GM23338 (cell line): ENCODE measurements at places on chromosomes 7 and 10.

DNA sequence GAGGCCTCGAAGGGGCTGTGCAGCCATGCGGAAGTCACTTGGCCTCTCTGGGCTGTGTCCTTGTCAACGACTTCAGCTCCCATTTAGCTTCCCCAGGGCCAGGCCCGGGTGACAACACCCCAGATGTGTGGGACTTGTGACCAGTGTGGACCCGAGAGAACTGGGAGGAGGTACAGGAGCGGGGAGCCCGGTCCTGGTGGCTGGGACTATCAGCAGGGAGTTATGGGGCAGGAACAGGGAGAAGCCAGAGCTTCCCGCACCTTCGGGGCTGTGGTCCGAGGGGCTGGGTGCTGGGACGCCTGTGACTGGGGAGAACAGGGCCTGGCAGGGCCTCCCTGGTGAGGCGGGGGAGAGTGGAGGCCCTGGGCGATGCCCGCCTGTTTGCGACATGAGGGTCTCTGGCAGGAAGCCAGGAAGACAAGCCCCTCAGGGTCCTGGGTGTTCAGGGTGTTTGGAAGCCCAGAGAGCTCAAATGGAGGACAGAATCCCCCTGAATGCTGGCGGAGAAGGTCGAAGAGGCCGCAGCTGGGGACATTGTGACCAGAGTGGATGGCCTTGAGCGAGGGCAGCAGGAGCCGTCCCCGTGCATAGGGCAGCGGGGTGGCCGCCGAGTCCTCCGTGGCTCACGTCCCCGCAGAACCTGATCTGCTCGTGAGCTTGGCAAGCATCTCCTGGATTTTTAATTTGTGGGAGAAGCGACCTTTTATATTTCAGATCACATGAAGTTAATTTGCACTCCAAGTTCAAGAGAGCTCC lies 30.0 kb upstream of the PSMG3 start:
- DNase-seq = no peak

DNA sequence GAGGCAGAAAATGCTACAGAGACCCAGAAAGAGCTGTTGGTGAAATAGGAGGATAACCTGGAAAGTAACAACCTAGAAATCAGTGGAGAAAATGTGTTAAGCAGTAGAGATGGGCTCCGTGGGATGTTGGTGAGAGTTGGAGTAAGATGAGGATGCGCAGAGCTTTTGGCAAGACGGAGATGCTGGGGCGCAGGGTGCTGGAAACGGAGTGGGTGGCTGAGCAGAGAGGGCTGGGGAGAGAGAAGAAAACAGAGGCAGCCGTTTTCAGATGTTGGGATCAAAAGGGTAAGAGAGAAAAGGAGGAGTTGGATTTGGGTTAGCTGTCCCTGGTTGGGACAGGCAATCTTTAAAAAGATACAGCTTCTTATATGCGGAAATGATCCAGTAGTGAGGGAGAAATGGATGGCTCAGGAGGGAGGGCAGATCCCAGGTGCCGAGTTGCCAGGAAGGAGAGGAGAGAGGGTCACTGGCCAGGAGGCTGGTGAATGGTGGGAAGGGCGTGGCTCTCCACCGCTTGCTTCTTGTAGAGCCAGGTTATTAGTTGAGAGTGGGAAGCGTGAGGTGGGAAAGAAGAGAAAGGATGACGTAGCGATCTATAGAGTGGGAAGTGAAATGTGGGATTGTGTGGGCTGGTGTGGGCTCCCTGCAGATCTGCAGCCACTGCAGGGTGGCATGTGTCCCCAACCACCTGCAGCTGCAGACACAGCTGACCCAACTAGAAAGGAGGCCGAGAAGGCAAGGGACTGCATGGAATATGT lies 182.2 kb upstream of the SVIL start:
- no peak for DNase-seq

GRCh38 chr7:43302773-43303460 lies 190.5 kb downstream of the HECW1 start:
- no peak for DNase-seq

GRCh38 chr10:101566333-101567164 lies 21.5 kb downstream of the POLL start:
- peak; percentile 77 for DNase-seq

DNA sequence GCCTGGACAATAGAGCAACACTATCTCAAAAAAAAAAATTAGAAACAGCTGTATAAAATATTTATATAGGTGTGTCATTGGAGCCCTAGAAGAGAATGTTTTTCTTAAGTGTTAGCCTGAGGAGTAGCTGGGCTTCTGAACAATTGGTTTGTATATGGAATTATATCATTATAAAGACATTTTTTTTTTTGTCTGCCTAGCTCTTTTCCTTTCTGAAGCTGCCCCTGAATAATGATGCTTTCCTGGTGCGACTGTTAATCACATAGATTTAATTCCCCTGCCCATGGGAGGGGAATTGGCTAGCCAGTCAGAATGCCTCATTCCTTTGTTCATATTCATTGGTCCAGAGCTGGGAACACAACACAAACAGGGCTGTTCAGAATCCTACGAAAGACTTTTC lies 13.9 kb upstream of the ABCC2 start:
- DNase-seq = no peak

DNA sequence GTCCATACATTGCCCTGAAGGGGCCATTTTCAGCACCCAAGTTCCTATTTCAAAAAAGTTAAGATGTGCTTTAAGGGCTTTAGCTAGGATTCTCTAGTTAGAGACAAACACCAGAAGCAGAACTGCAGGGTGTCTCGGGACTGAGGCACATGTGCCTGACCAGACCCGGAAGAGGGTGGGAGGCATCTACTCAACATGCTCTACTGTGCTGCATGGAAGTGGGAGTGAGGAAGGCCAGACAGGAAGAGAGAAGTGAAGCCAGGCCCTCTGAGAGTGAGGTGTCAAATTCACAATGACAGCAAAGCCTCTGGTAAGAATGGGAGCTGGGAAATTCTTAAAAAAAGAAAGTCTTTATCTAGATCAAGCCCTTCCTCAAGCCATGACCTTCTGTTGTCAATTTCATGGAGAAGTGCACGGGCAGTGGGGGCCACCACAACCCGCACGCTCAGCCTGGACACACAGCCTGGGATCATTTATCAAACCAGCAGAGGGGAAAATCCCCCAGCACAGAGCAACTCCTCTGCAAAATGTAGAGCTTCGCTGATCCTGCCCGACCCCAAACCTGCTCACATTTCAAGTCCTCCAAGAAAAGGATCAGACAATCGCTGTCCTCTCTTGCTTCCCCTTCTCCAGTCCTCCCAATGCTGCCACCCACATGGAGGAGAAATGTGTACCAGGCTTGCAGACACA lies 38.7 kb downstream of the PLXNA4 start:
- DNase-seq = no peak

GRCh38 chr10:76883596-76883995 lies 754.0 kb downstream of the KCNMA1 start:
- DNase-seq = no peak

DNA sequence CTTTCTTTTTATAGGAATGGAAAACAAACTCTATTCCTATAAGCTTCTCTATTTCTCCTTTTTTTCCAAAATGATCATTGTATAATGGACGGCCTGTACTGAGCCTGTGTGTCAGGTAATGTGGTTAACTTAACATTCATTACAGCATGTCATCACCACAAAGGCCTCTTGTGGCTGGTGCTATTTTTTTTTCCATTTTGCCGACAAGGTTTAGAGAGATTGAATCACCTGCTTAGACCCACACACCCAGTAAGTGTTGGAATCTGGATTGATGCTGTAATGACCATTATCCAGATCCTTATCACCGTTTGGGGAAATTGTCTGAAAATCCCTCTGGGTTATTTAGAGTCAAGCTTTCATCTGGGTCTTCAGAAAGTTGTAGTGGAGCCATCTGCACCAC lies 18.5 kb downstream of the AKR1B15 start:
- DNase-seq = no peak
